ENCODE measurements at places on chromosomes 7 and 10.

GRCh38 chr10:99660662-99661376 is 1.5 kb downstream of the ENTPD7 start:
- DNase-seq: peak; percentile 25

GRCh38 chr10:52115823-52116222 is 198.3 kb upstream of the DKK1 start:
- no peak for DNase-seq

DNA sequence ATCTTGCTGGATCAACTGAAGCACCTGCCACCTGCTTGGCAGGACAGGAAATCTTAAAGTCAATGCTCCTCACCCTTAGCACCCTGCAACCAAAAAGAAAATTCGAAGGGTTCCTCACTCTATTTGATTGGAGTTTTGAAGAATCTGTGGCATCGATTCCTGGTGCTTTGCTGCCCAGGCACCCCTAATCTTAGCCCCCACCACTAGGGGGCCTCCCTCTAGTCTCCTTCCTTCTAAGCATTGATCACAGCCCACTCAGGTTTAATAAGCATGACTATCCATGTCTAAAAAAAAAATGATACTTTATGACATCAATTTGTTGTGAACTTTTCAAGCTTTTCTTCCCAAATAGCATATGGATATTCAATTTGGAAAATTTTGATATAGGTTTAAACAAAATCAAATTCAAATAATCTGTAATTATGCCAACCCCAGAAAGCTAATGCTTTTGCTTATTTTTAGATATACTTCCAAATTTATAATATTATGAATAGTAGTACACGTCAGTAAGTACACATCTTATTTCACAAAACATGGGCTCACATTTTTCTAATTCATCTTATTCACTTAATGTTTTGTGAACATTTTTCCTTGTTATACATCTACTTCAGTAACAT is 45.3 kb downstream of the NRG3 start:
- DNase-seq: peak; percentile 24

- no peak for DNase-seq
These were observed 77.1 kb downstream of the DNAJC1 start for GRCh38 chr10:21926358-21926925.

DNA sequence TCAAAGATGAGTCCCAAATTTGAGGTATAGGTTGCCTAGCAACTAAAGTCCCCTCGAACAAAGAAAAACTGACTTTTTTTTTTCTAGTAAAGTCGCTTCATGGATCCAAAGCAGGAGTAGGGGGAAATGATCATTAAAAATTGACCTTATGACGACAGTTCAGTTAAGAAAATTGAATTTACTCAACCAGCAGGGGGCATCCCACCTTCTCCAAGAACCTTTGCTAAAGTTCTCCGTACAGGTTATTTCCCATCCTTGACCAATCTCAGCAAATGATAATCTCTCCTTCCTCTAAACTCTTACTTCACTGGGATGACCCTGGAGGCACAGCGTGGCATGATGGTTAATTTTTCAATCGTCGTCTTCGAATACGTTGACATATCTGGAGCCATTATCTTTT is 228.3 kb downstream of the CALN1 start:
- peak; percentile 22 for DNase-seq

GRCh38 chr7:148698007-148698396 is 701 bp upstream of the CUL1 start:
- DNase-seq: peak; percentile 22

DNA sequence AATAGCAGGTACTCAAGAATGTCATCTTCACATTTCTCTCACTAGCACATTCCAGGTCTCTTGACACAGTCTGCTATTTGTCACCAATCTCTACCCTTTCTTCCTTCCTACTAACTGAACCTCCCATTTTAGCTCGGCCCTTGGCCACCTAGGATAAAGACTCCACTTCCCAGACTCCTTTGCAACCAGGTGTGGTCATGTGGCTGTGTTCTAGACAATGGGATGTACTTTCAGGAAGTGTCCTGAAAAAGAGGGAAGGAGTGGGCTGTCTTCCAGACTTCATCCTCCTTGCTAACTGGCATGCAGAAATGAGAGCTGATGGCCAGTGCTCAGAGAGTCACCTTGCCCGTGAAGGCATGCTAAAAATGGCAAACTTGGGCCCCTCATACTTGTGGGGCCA is 139.2 kb downstream of the AMPH start:
- no peak for DNase-seq

GRCh38 chr10:4450981-4451908 is 374.8 kb upstream of the AKR1E2 start:
- DNase-seq: no peak

- DNase-seq: peak; percentile 93
These were observed 37.0 kb downstream of the FAM171A1 start for GRCh38 chr10:15333909-15334649.

DNA sequence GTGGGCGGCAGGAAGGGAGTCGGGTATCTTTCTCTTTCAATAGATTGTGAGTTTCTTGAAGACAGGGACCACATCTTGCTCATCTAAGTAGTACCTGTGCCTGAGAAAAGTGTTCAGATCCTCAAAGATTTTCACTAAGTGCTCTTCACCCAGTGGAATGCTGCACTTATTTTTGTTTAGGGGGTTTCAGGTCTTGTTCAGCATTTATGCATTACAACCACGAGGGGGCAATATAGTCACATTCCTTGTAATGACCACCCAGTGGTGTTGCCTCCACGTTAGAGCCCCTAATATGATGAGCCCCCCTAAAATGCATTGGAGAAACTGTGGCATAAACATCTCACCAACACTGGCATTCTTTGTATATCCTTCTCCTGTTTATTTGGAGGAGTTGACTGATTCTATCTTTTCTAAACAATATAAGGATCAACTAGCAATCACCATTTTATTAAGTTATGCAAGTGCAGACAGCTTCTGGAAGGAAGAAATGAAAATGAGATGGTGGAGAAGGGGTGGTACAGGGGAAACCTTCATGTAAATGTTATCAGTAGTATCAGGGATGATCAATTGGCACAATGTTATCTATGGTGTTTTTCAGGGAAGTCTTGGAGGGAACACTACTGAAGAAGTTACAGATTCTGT is 3.1 kb upstream of the PAPSS2 start:
- DNase-seq: peak; percentile 74

GRCh38 chr10:130636313-130636930 is 500.2 kb downstream of the GLRX3 start:
- no peak for DNase-seq

GRCh38 chr10:128095753-128096469 is 30.3 kb downstream of the MKI67 start:
- DNase-seq: no peak

GRCh38 chr10:67015225-67015624 is 89.4 kb downstream of the LRRTM3 start:
- no peak for DNase-seq

DNA sequence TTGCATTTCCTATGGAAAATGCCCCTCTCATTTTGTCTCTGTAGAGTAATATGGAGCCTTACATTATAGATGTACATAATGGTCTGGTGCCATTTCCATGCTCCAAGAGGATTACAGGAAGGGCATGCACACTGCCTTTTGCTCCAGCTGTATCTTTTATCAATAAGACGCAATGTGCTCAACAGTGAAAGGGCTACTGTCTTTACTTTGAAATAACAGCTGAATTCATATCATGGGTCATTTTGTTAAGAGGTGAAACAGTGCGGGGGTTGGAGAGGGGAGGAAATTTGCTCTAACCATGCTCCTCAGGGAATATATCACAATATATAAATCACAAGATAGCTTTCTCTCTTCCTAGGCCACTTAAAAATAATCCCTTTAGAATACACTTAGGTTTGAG is 77.7 kb downstream of the ICA1 start:
- DNase-seq: no peak

GRCh38 chr7:138349841-138350700 is 110.0 kb upstream of the TRIM24 start:
- no peak for DNase-seq

DNA sequence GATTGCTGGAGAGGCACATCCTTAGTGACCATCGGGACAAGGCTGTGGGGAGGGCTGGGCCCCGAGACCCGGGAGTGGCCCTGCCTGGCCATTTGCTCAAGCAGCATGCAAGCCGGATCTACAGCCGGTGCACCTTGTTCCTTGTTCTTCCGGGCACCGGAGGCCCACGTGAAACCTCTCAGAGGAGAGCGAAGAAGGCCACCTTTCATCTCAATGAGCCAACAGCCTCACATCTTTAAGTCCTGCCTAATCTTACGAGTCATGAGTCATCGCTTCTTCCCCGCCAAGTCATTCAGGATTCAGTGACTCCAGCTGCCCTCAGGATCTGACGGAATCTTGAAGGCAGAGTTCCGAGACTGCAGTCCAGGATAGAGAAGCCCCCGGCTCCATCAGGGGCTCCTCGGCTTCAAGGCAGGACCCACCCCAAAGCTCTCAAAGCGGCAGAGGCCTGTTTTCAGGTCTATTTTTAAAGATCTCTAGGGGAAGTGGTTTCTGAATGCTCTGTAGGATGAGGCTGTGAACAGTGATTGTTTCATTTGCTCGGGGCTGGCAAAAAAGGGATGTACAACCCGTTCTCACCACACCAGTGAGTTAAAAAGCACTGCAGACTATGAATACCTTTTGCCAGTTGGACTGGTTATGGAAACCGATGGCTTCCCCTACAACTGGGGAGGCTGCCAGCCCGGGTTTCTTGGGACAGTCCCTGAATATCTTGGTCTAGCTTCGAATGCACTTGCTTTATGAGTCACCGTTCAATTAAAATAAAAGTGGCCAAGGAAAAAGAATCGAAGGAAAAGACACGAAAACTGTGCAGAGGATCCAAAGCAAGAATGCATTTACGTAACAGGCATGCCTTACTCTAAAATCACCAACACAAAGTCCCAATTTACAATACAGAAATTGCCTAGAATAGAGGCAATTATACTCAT is 57.2 kb upstream of the ECHDC3 start:
- DNase-seq: peak; percentile 82

GRCh38 chr10:90051474-90051873 is 350.1 kb downstream of the KIF20B start:
- no peak for DNase-seq

DNA sequence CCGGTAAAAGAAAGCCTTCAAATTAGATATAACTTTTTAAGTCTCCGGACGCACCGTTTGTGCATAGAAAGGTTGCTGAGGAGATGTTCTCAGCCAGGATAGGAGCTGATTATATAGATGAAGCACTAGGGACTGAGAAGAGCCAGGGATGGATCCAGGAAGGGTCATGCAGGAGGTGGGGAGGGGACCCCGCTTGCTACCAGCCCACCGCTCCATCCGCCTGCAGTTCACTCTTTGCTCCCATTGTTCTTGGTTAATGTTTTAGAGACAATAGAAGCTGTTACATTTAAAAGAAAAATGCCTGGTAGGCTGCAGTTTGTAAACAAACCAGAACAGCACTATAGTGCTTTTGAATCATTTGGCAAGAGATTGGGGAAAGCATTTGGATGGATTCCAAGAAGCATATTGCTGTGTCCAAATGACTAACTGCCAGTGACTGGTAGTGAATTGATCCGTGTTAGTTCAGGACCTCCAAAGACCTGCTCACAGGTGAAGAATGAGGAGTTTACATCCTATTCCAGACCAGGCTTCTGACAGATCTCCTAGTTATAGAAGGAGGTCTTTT is 175.9 kb upstream of the TAC1 start:
- no peak for DNase-seq

DNA sequence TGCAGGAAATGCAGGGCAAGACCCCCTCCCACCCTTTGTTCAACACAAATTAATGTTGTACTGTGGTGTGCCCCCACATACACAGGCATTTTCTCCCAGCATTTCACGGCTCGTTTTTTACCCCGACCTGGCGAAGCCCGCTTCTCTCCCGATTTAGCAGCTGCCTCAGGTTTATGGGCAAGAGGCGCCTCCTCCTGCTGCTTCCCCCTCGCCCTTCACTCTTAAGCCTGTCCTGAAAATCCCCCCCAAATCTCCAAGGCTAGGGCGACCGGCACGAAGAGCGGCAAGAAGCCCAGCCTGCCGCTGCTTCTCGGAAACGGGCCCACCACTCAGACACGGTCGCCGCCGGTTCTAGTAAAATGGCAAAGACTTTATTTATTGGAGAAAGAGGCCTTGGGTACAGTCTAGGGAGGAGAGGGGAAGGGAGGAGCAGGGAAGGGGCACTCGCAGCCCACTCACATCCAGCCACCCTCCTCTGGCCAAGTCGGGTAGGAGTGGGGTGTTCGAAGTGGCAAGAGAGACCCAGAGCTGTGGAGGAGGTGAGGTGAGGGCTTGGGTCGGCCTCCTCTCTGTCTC is 3.3 kb downstream of the LBX1 start:
- no peak for DNase-seq

- DNase-seq: no peak
These were observed 9.4 kb upstream of the ANKRD1 start for GRCh38 chr10:90930070-90930837.

GRCh38 chr7:25913598-25914224 is 238.3 kb upstream of the NFE2L3 start:
- DNase-seq: no peak

DNA sequence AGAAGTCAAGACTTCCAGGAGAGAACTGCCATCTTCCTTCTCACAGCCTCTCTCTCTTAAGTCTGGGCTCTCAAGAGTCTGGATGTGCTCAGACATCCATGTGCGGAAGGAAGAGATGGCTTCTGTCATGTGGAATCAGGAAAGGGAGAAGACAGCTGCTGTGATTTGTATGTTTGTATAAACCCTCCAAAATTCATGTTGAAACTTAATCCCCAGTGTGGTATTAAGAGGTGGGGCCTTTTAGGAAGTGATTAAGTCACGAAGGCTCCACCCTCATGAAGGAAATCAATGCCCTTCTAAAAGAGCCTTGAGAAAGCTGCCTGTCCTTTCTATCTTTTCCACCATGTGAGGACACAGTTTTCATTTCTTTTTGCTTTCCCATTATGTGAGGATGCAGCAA is 73.9 kb upstream of the PTN start:
- no peak for DNase-seq

GRCh38 chr10:121154846-121155245 is 303.7 kb downstream of the WDR11 start:
- no peak for DNase-seq

GRCh38 chr7:71221549-71221948 is 89.6 kb downstream of the GALNT17 start:
- no peak for DNase-seq

DNA sequence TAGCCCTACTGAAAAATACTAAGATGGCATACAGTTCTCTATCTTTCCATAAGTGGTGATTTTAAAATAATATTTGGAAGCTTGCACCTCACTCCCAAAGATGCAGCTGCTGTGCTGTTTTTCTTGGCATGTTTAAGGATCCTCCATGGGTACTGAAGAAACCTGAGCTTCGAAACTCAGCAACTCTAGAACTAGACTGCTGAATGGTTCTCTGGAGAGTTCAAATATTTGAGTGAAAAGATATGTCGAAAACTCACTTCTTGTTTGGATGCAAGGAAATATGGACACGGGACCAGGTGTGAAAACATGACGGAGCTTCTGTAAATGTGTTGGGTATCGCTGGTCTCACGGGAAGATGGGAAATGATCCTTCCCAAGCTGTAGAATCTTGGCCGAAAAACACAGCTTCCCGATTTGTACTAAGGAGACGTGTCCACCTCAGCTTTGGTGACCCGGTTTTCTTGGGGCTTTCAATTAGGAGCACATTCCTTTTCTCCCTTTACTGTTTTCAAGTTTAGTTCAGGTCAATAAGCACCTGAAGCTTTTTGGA is 543.8 kb upstream of the NRP1 start:
- no peak for DNase-seq
